Posterior cingulate gyrus (tissue), 11 donors: ENCODE measurements at places on chromosomes 13 and 19.
A peak's percentile ranks its signal among the peaks of the same experiment; 100 is the strongest.

GRCh38 chr19:39588066-39588465 lies 14.3 kb upstream of the LGALS13 start:
- no peak for DNase-seq

- DNase-seq: no peak
These were observed 97.5 kb downstream of the TNFRSF19 start for GRCh38 chr13:23667750-23668149.

DNA sequence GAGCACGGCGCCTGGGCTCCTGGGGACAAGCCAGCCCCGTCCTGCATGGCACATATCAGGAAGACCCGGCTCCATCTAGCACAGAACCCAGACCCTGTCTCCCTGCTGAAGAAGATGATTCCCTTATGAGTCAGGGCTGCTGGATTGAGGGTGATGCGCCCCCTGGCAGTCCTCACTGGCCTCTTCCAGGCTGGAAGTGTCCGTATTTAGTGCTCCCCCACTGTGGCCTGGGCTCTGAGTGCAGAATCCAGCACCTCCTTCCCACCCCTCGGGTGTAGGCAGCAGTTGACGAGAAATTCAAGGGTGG lies 14.9 kb downstream of the COMP start:
- DNase-seq: no peak

GRCh38 chr13:74969419-74969818 lies 512.5 kb downstream of the TBC1D4 start:
- DNase-seq: no peak

DNA sequence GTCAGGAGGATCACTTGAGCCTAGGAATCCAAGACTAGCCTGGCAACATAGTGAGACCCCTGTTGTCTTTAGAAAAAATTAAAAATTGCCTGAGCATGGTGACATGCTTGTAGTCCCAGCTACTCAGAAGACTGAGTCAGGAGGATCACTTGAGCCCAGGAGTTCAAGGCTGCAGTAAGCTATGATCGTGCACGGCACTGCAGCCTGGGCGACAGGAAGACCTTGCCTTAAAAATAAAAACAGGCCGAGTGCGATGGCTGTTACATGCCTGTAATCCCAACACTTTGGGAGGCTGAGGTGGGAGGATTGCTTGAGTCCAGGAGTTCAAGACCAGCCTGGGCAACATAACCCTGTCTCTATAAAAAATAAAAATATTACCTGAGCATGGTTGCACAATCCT lies 5.4 kb downstream of the HNRNPUL1 start:
- DNase-seq: no peak

- peak; percentile 85 for DNase-seq
These were observed 12.1 kb downstream of the ZBTB7A start for GRCh38 chr19:4054441-4055208.

DNA sequence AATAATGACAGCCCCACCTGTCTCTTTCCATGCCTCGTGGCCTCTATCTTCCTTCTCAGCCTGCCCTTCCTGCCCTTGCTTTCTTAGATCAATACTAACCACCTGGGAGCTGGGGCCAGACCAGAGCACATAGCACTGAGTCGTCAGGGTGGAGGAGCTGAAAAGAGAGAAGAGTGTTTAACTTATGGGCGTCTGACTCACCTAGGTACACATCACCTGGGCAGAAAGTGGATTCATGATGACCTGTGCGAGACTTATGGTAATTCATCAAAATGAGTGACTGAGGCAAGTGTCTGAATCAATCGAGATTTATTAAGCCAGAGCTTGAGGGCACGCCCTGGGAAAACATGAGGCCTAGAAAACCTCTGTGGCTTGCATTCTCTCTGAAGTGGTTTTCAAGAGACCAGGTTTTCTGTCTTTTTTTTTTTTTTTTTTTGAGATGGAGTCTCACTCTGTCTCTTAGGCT lies 19.2 kb downstream of the CEACAM6 start:
- DNase-seq: no peak

DNA sequence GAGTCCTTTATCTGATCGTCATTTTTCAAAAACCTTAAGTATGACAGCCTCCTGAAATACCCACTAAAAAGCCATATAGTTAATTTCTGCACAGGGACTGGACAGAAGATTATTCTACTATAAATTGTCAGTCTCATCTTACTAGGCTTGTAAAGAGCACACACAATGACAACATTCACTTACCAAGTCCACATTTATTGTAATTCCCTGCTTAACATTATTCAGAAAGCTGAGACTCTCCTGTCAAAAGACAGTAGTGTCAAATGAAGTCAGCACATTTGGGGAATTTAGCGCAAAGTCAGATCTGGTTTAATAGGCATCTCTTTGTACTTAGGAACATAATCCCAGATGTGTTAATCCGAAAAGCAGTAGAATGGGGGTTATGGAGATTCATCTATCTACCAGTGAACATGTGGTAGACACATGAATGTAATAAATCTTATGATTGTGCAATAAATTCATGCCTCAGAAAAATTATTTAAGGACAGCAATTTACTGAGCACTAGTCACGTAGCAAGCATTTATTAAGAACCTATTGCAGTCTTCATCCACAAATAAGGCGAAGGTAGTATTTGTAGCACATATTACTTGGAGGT lies 224.6 kb upstream of the GPC6 start:
- DNase-seq: no peak

DNA sequence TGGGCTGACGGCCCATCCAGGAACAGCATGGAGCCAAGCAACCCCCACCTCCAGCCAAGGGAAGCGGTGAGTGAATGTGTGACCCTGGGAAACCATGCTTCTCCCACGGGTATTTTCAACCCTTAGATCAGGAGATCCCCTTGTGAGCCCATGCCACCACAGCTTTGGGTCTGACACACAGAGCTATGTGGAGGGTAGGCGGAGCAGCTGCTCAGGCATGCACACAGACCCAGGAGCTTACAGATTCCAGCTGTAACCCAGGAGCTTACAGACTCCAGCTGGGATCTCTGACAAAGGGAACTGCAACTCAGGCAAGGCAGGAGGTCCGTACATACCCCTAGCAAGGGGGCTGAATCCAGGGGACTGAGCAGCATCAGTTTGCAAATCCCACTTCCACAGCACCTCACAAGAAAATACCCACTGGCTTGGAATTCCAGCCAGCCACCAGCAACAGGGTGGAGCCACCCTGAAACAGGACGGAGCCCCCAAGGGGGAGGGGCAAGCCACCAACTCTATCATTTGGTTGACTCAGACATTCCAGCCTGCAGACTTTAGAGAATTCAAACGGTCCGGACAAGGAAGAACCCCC lies 40.8 kb upstream of the RFXAP start:
- DNase-seq: no peak

- DNase-seq: no peak
These were observed 1.9 kb downstream of the CCNP start for GRCh38 chr19:40224342-40225150.
